ENCODE measurements at places on chromosomes 2 and 18.

DNA sequence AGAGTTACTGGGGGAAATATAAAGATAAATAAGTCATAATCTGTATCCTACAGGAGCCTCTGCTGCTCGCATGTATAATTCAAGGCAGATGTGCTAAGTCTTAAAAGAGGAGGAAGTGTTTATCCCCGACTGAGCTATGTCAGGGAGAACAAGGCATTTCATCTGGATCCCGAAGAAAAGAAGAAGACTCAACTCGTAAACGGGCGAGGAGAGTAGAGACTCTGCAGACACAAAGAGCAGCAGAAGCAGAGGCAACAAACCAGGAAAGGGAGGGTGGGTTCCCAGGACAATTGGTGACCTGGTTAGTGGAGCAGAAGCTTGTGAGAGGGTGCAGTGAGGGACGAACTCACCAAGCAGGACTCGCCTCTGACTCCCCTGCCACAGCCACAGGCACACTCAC lies 368.6 kb downstream of the EIPR1 start:
- DNase-seq = no peak

DNA sequence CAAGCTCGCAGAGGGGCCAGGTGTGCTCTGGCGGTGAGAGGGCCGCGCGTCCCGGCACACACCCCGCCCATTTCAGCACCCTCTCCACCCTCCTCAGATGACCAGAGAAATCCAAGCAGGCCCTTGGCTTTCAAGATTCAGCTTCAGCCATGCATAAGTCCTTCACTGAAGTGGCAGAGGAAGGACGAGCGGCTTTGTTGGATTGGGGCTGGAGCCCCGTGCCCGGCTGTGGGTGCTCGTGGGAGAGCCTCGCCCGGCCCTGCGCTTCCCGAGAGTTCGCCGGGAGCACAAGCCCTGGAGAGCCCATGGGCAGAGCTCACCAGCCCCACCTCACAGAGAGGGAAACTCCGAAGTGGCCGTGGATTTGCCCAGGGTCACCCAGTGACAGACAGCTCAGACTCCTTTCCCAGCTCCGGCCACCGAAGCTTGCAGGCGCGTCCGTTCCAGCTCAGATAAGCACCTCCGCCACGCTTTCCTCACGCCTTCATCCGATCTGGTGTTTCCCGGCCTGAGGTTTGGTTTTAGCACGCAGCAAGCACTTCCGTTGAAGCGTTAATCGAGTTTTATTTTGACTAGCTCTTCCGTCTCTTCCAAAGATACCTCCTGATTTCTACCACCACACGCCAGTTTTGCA lies 45.6 kb upstream of the MTCL1 start:
- DNase-seq = no peak

DNA sequence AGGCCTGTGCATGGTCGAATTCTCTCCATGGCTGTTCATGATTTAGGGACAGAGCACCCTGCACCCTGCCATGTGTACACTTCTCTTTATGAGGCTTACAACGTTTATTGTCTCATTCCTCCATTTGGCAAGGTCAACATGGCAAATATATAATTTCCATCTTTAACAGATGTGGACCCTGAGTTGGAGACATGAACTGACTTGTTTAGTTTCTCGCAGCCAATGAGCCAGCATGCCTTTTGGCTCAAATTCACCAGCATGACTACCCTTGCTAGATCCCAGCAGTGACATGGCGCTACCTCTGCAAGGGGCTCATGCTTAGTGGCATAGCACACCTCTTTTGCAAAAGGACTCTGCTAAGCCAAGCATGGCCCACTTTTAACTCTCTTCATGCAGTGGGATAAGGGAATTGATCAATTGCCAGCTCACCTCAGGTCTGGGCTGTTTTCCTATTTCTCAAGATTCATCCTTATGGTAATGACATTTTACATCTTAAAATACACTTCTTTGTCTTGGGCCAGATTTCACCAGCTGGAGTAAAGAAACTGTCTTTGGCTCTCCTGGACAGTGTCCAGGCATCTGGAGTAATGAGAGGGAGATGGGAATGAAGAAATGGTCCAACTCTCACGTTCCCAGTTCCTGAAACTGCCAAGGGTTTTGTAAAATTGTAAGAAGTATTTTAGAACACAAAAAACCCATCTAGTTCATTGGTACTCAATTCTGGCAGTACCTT lies 159.5 kb downstream of the SETBP1 start:
- DNase-seq = no peak

DNA sequence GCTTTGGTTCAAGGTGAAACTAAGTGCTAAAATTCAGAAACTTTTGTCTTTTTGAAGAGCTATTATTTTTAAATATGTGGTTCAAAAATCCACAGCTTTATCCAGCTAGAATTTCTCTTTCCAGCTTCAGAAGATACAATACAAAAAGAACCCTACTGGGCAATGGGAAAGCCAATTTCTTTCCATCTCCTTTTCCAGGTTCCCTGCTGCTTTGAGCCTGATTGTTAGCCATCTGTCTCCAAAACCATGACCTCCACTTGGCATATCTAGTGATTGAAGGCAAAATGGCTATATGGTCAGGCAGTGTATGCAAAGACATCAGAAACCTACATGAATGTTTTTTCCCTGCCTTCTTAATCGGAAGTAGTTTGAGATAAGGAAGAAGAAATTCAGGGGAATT lies 134.1 kb downstream of the KCNH7 start:
- DNase-seq = peak; percentile 85

DNA sequence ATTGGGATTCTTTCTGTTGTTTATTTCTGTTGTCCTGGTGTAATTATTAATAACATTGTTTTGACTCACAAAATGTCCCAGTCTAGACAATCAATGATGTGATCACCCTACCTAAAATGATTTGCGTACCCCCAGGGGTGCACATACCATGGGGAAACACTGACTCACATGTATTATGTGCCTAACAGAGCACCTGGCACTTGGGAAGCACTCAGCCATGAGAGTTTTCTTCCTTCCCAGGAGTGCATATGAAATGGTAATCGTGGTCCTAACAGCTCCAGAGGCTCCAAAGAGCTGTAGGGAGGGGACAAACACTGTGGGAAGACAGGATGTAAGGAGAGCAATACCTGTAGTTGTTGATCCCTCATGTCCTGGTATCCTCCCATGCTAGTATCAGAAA lies 187.8 kb upstream of the ERBB4 start:
- DNase-seq = no peak

- no peak for DNase-seq
These were observed 70.7 kb downstream of the SOS1 start for GRCh38 chr2:39050109-39050508.

DNA sequence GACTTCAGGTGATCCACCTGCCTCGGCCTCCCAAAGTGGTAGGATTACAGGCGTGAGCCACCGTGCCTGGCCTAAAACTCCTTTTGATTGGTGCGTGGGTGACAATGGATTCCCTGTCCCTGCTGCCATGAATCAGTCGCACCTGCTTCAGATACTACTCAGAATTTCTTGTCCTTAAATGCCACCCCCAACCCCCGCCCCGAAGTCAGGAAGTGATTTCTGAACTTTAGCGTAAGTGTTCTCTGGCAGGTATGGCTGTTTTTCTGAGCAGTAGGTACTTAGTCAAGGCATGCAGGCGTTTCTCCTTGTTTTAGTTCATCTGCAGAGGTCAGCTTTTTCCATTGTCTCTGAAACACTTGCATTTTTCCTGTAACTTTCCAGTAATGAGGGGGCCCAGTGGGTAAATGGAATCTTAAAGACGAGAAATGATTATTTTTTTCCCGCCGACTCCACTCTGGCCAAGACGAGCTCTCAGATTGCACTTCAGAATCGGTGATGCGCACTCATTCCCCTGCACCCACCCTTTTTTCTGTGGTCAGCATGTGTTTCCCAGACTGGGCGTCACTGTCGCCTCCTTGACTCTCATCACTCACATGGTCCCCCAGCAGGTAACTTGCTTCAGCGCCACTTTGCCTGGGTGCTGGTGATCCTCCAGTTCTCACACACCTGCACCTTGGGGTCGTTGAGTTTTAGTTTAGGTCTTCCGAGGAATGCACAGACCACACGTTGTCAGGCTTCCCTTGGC lies 179.7 kb downstream of the GBX2 start:
- no peak for DNase-seq

- DNase-seq = no peak
These were observed 69.4 kb upstream of the SPRED2 start for GRCh38 chr2:65501836-65502235.

GRCh38 chr2:25098670-25099486 lies 57.0 kb downstream of the EFR3B start:
- peak; percentile 94 for DNase-seq

GRCh38 chr2:231673348-231673770 lies 35.0 kb upstream of the PTMA start:
- peak; percentile 63 for DNase-seq

GRCh38 chr2:95023222-95023597 lies 2.3 kb upstream of the MAL start:
- no peak for DNase-seq

DNA sequence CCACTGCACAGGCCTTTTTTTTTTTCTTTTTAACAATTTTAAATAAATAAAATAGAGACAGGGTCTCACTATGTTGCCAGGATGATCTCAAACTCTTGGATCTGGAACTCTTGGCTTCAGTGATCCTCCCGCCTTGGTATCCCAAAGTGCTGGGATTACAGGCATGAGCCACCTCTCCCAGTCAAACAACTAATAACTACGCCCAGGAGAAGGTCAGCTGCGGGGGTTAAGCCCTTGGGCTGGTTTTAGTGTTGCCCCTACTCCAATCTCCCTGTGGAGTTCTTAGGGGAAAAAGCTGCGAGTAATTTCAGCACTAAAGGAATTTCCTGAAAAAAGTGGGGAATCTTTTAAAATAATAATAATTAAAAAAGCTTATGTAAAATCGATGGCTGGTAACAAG lies 96.4 kb upstream of the XPO1 start:
- DNase-seq = no peak

DNA sequence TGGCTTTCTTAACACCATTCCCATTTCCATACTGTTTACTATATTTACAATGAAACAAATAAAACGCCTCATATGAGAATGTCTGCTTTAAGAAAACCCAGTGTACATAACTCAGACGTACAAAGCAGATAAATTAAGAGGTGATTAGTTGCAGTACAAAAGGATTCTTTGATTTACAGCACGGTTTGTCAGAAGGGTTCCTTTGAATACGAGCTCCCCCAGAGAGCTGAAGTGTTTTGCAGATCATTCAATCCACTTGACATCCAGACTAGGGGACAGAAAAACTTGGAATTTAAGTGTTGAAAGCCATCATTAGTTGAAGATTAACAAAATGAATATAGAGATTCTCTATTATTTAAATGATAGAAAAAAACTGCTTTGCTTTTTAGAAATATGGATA lies 72.5 kb downstream of the RAPGEF4 start:
- DNase-seq = no peak

DNA sequence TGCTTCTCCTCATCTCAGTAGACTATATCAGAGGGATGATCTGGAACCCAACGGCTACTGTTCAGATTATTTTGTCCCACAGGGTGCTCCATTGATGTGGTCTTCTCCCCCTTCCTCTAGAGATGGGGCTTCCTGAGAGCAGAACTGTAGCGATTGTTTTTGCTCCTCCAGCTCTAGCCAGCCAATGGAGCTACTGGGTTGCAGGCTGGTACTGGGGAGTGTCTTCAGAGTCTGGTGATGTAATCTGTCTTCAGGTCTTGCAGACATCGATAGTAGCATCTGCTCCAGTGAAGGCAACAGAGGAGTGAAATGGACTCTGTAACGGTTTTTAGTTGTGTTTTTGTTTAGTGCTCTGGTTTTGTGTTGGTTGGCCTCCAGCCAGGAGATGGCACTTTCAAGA lies 621.9 kb downstream of the RNF144A start:
- DNase-seq = no peak

DNA sequence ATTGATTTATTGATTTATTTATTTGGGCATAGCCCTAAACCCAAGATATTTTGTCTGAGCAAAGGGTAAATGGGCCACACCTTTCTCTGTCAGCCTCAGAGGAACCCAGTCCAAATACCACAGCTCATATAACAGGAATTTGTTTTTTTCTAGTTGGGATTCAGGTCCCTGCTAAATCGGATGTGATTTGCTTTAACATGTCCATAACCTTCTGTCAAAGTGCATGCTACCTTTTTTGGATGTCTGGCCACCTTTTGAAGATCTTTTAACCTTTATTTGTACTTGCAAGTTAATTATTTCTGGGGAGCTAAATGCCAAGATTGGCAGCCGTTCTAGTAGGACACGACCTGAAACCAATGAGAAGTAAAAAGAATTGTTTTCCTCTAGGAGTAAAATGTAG lies 303.2 kb upstream of the UBE2E3 start:
- no peak for DNase-seq

DNA sequence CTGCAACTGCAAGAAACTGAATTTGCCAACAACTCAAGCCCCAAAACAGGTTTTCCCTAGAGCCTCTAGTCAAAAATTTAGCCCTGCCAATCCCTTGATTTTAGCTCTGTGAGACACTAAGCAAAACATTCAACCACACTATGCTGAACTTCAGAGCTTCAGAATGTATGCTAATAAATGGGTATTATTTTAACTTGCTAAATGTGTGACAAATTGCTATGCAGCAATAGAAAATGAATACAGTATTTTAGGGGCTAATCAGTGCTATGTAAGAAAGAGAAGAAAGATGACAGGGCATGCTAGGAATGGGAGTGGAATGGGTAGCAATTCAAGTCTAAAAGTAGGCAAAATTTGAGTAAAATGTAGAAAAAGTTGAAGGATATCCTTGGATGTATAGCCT lies 223.9 kb upstream of the NOL4 start:
- no peak for DNase-seq

DNA sequence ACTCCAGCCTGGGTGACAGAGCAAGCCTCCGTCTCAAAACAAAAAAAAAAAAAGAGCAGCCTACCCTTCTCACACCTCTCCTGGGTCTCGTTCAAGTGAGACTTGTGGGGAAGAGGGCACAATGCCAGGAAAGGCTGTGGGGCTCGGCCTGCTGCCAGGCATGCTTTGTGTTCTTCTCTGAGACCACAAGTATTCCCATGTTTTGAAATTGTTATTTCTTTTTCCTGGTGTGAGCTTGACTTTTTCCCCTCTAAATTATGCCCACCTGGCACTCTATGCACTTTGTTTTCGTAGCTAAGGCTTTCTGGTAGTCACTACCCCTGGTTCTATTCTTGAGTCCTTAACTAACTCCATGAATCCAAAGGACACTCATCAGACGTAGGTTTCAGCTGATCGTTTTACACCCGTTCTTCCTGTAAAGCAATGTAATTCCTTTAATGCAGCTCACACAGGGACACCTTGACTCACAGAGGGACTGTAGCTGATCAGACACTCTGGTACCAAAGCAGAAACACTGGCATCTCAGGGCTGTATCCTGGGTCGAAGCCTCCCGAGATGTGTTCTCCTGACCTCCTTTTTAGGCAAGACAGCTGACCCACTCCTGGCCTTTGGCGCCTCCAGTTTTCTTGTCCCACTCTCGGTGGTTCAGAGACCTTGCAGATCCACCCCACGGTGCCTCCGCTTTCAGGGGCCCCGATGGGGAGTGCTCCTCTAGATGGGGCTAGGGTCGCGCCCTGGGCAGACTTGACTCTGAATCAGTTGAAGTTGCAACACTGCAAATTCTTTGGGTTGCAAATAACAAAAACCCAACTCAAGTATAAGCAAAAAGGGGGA lies 193.3 kb upstream of the AGAP1 start:
- peak; percentile 11 for DNase-seq

GRCh38 chr2:180730976-180731375 lies 249.4 kb upstream of the UBE2E3 start:
- DNase-seq = no peak

GRCh38 chr18:48627216-48627615 lies 88.4 kb downstream of the CTIF start:
- DNase-seq = no peak

All from G401 (cell line).